Liver (tissue), 10 donors: ENCODE measurements at places on chromosomes 3 and 15. TPM values are rescaled to one million over a fixed set of nuclear protein-coding genes. Genes with fewer than 3 reads are reported as not detected.

GRCh38 chr3:128009952-128010846 lies 42.0 kb upstream of the SEC61A1 start:
- DNase-seq = no peak

The SLCO2A1 gene
- 2.6 TPM for total RNA-seq

DNA sequence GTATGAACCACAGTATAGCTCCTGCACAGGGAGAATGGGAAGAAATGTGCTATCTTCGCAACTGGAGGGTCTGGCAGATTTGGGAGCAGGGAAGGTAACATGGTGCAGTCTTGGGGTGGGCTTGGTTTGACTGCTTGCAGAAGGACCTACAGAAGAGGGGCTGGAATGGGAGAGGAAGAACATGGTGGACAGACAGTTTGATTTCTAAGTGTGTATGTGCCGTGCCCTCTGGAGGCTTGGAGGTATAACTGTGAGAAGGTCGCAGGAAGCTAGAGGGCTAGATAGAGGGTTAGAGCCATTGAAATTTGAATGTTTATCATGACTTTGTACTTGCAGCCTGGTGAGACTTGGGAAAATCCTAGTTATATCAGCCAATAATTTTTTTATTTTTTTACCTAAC lies 169.2 kb downstream of the SQOR start:
- no peak for DNase-seq

The SLC25A36 gene
- 20.5 TPM for total RNA-seq

DNA sequence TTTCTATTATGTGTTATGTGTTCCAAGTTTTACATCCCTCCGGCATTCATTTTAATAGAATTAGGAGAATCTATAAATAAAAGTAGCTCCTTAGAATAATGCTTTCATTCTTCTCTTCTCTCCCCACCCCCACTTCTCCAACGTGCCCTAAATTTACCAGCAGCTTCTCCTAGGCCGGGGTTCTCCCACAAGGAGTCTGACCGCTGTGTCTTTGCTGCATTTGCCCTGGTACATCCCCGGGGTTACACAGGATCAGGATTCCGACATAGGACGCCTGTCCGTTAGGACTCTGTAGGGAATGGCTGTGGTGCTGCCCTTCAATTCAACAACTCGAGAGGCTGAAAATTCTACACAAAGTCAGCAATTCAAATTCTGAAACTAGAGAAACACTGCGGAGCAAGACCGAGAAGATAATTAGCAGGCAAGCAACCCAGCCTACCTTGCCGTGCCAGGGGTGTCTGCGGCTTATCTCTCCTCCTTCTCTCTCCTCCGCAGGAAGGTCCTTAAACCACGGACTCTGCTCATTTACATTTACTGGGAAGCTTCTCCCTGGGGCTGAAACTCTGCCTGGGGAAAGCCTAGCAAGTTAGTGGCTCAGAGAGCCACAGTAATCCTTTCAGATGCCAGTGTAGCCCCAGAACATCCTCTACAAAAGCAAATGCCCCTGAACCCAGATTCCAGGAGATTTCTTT lies 18.8 kb downstream of the PCSK6 start:
- DNase-seq = no peak

DNA sequence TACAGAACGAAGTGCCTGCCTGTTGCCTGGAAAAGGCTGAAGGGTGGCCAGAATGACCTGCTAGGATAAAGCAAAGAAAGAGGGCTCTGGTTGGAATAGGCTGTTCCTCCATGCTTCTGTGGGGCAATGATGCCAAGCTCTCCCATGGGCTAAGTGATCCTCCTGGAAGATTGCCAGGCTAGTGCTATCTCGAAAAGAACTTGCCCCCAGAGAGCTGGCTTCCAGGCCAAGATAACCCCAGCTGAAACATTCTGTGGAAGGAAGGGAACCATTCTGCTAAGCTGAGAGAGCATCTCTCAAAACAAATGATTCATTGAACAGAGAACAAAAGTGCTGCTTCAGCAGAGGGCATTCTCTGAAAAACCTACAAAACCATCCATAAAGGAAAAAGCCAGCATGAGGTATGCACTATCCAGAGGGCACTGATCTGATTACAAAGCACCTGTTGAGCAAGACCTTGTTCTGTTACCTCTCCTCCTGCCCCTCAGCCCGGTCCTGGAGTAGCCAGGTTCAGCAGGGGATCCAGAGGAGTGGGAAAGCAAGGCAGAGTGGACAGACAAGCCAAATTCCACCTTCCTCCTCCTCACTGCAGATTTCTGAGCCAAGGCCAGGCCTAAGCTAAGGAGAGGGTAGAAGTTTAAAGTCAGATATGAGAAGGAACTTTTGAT lies 31.9 kb upstream of the SPRED1 start:
- no peak for DNase-seq

- DNase-seq = no peak
Measured at GRCh38 chr3:168030577-168030976, 65.1 kb downstream of the GOLIM4 start.

The TLR9 gene
- total RNA-seq = not detected

DNA sequence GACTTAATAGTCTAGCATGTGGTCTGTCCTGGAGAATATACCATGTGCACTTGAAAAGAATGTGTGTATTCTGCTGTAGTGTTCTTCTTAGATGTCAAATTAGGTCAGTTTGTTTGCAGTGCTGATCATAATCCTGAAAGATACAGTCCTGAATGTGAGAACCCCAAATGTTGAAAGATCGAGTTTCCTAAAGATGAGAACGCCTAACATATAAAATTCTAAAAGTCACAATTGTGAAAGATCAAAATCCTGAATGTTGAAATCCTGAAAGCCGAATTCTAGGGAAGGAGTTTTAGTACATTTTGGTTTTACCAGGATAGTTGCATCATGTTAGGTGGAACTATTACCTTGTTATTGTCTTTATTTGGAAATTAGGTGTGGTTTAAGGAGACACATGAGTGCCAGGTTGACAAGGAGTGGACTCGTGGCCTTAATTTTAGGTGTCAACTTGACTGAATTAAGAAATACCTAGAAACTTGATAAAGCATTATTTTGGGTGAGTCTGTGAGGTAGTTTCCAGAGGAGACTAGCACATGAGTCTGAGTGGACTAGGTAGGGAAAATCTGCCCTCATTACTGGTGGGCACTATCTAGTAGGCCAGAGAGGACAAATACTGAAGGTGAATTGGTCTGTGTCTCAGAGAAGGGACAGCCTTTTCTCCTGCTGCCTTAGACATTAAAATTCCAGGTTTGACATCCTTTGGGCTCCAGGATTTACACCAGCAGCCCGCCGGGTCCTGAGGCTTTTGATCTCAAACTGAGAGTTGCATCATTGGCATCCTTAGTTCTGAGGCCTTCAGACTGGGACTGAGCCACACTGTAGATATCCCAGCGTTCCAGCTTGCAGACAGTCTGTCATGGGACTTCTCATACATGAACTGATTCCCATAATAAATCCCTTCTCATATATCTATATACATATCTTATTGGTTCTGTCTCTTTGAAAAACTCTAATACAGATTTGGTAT lies 77.1 kb downstream of the LRRC28 start:
- no peak for DNase-seq

The PAQR5 gene
- total RNA-seq = 1.1 TPM

DNA sequence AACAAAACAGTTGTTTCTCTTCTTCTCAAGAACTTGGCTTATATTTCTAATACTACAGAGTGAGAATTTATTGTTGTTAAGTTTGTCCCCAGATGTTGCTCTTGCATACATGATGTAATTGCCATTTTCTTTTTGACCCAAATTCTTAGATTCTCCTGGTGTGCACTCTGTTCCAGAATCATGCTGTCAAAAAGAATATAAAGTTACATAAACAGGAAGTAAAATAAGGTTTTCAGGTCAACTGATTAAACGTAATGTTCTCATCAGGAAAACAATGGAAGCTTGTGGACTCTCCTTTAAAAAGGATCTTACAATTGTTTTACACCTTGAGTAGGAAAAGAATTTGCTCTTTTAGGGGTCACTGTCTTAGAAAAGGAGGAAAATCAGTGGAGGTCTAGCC lies 121.8 kb downstream of the ADAM10 start:
- no peak for DNase-seq

GRCh38 chr3:63613561-63613960 lies 38.9 kb upstream of the SNTN start:
- no peak for DNase-seq

DNA sequence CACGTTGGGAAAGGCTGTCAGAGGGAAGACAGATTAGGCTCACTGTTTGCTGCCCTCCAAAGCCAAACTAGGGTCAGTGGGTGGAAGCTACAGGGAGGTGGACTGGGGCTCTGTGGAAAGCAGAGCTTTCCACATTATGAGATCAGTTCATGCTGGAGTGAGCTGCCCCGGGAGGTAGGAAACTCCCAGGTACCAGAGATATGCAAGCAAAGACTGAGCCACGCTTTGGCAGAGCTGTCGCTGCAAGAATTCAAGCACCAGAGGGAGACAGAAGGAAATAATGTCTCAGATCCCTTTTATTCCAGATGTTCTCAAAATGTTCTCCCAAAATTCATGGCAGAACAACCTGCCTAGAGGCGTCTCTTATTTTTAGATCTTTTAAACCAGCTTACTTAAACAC lies 286.6 kb downstream of the WDR72 start:
- DNase-seq = no peak

- no peak for DNase-seq
Measured at GRCh38 chr3:101171681-101172191, 148.6 kb downstream of the IMPG2 start.
